M059J (cell line): ENCODE measurements at places on chromosomes 2 and 18.

- no peak for DNase-seq
Measured at GRCh38 chr2:132734961-132735360, 65.0 kb upstream of the LYPD1 start.

GRCh38 chr2:172247203-172247602 lies 144.5 kb upstream of the DLX2 start:
- DNase-seq = no peak

DNA sequence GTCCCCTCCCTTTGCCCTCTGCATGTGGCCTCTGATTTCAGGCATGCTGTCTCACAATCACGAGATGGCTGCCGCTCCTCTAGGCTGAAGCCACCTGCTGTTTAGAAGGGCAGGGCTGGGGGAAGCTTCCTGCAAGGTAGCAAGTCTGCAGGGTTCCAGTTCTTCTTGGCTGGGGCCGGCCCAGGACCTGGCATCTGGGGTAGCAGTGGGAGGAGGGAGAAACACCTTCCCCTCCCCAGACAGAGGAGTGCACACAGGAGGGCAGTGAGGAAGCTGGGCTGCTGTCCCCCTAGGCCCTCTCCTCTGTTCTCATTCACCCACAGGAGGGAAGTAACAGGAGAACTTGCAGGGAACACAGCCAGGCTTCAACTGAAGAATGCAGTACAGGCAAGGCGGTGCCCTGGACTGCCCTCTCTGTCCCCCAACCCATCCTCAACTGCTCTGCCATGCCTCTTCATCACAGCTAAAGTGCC lies 345.9 kb upstream of the HS6ST1 start:
- DNase-seq = no peak

GRCh38 chr18:39741755-39742466 lies 2176.3 kb upstream of the CELF4 start:
- peak; percentile 73 for DNase-seq

- no peak for DNase-seq
Measured at GRCh38 chr18:35474884-35475283, 22.9 kb downstream of the INO80C start.

DNA sequence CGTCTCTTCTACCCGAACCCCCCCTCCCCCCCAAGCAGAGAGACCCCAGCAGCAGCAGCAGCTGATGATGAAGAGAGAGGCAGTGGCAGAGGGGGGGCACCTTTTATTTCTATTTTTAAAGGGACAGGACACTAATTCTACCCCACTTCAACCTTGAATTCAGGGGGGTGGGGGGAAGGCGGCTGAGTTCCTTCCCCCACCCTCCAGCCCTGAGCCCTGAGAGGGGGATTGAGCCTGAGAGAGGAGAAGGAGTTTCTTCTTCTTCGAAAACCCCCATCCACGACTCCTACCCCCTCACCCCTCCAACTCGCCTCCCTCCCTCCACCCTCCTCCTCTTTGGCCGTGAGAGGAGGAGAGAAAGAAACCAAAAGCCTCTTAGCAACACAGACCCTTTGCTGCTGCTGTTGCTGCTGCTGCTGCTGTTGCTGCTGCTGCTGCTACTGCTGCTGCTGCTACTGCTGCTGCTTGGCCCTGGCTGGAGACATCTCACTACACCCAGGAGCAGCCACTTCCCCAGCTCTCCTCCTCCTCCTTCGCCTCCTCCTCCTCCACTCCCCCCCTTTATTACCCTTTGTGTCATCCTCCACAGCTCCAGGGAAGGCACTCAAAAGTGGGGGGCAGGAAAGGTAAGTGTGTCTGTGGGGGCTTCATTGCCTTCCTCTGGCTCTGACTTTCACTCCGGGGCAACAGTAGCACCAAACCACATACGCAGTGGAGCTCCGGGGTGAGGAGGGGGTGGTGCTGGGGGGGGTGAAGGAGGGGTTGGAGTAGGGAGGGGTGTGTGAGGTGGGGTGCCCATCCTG lies at the start of gene MBD5:
Gene MBD5 (plus strand): TSS at position 33 of the 803 bp plus-strand sequence.
- DNase-seq = peak; percentile 49

DNA sequence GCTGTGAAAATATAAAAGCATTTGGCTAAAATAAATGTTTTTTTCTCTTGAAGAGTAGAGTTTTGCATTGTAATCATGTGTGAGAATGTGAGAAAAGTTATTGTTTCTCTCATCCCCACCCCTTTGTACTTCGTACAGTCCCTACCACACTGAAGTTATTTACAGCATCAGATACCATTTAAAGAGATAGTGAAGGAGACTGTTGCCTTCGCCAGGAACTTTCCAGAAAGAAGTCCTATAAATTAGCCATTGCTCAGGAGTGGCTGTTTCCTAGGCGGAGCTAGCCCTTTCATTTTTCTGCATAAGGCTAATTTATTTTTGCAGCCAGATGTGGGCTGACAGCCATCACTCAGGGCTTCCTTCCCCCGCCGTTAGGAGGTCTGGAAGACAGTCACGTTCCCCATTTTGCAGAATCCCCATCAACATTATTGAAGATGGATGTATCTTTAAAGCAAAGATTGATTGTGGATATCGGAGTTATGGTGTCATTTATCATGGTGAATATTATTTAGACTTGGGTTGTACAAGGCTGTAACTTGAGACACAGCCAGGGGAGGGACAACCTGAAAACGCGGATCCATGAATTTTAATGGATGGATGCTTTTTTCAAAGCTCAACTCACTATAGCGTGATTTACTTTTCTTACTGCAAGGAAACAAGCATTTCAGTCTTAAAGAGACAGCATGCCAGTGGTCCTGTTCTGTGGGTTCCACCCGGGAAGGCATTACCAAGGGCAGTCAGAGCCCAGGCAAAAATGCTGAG lies 17.1 kb downstream of the TSHZ1 start:
- no peak for DNase-seq

DNA sequence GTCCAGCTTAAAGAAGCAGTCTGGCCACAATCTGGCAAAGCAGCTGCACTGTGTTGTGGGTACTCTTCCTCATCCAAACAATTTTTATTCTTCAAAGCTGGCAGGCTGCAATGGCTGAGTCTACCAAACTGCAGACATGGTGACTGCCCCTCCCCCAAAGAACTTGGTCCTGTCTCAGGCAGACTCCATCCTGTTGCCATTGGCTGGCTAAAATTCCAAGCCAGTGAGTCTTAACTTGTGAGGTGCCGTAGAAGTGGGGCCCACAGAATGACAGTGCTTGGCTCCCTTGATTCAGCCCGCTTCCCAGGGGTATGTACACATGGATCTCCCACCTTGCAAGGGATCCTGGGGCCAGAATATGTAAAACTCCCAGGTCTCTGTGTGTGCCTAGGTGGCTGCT lies 14.5 kb upstream of the NXPH2 start:
- peak; percentile 22 for DNase-seq
